IgD-negative memory B cell (primary cell): ENCODE measurements at places on chromosomes 12 and 14. TPM values are rescaled to one million over a fixed set of nuclear protein-coding genes. Genes with fewer than 3 reads are reported as not detected.

The TAS2R9 gene
- polyA plus RNA-seq = not detected

The P2RX7 gene
- 3.8 TPM for polyA plus RNA-seq

The RHEBL1 gene
- polyA plus RNA-seq = 3.2 TPM

The RTN1 gene
- polyA plus RNA-seq = 0.24 TPM

The TXNDC16 gene
- 0.71 TPM for polyA plus RNA-seq

The GCN1 gene
- polyA plus RNA-seq = 18.4 TPM
